ENCODE measurements at places on chromosomes 16 and 17.

DNA sequence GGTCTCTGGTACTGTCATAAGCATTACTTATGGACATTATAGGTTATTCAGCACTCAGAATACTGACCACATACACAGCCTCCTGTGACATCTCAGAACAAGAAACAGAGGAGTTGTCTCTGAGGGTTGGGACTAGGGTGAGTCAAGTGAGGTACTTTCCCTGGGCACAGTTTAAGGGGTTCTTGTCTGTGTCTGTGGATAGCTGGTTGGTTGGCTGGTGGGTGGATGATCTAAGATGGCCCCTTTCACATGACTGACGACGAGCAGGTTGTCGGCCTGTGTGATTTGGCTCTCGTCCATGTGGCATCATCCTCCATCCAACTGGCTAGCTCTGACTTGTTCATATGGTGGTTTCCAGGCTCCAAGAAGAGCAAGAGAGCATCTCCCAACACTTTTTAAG, 163.9 kb downstream of the PRKCB start:
- DNase-seq: no peak

DNA sequence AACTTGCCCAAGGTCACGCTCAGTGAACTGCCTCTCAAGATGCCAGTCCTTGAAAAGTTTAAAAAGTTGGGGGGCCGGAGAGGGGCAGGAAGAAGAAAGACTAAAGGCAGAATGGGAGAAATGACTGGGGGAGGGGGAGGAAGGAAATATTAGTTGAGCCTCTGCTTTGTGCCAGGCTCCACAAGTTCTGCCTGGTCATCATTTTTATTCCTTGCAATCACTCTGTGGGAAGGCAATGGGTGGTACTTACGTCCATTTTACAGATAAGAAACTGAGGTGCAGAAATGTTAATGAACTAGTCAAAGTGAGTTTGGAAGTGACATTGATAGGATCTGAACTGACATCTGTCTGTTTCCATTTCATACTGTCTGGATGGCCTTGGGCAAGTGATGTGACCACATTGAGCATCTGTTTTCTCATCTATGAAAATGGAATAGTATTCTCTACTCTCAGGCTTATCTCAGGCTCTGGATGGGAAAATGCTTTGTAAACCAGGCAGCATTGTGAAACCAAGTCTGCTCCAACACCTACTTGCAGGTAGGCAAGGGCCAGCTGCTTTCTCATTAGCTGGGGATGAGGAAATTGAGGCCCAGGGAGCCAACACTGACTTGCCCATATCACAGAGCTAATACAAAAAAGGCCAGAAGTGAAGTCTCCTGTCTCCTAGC, 19.2 kb downstream of the ASIC2 start:
- DNase-seq: no peak

DNA sequence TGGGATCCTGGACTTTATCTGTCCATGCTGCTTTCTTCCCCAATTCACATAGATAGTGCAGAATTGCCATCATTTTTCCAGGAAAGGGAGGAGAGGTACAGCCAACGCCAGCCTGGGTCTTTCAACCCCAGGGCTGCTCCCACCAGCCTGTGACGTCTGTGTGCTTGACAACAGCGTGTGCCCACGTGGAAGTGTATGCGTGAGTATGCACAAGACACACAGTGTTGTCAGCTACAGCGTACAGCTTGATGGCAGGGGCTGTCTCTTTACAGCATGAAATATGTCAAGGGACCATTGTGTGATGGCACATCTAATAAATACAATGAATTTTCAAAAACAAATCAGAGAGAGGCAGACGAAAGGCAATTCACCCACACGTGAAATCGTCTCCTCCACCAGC, 62.3 kb downstream of the GSG1L start:
- DNase-seq: no peak

GRCh38 chr17:69468207-69468606, 53.7 kb downstream of the MAP2K6 start:
- no peak for DNase-seq

- no peak for DNase-seq
Measured at GRCh38 chr17:71741836-71742235, 379.0 kb upstream of the SOX9 start.

GRCh38 chr17:49249292-49249794, 18.8 kb upstream of the PHOSPHO1 start:
- DNase-seq: no peak

GRCh38 chr17:9205520-9206409, 184.5 kb downstream of the NTN1 start:
- DNase-seq: no peak

DNA sequence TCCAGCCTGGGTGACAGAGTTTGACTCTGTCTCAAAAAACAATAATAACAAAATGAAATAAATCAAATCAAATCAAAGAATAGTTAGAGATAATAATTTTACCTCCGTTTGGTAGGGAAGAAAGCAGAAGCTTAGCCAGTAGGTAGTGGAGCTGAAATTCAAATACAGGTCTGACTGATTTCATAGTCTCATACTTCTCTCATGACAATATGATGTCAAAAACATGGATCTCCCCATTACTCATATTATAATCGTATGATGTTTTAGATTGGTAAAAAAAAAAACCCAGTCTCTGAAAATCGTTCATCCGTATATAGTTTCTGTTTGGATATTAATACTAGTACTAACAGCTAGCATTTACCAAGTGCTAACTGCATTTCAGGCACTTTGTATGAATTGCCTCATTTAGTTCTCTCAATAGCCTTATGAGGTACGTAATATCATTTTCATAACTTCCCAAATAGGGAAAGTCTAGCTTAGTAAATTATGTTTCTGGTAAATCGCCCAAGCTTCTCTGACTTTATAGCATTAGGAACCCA, 48.7 kb downstream of the CDH8 start:
- no peak for DNase-seq

DNA sequence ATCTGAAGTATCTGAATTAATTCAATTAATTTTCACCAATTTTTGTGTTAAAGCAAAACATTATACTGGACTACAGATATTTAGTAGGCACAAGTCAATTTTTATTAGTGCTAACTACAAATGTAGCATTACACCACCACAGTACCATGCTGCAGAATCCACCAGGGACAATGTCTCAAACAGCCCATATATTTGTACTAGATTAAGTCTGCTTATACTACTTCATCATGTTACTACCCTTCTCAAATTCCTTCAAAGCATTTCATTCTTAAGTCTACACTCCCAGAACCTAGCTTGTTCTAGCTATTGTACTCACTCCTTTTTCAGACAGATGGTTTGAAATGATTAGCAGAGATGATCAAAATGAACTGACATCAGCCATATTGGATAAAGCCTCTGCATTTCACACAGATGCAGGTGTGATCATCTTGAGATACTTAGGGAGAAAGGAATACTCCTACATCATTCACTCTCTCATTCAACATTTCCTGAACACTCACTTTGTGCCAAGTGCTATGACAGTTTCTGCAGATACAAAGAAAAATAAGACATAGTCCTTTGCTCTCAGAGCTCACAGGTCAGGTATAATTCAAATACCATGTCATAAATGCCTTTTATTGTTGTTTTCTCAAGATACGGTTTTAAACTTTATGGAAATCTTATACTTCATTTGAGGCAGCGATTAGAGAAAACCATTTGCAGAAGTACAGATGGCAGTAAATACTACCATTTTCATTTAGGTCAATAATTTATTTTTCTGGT, 47.7 kb downstream of the SMURF2 start:
- no peak for DNase-seq

DNA sequence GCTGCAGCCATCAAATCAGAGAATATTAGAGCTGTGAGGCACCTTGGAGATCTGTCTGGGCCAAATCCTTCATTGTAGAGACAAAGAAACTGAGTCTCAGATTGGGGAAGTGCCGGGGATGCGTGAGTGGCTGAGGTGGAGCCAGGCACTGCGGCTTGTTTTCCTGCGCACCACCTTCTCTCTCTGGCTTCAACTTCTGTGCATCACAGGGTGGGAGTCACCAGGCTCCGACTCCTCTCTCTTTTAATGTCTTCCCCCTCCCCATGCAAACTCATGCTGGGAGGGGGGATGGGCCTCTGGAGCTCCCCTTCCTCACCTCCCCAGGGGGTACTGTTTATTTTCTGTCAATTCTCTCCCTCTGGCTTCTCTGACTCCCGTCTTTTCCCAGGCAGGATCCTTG, 8.7 kb upstream of the ETV4 start:
- DNase-seq: no peak

GRCh38 chr16:87851601-87852000, 17.7 kb downstream of the SLC7A5 start:
- peak; percentile 55 for DNase-seq

DNA sequence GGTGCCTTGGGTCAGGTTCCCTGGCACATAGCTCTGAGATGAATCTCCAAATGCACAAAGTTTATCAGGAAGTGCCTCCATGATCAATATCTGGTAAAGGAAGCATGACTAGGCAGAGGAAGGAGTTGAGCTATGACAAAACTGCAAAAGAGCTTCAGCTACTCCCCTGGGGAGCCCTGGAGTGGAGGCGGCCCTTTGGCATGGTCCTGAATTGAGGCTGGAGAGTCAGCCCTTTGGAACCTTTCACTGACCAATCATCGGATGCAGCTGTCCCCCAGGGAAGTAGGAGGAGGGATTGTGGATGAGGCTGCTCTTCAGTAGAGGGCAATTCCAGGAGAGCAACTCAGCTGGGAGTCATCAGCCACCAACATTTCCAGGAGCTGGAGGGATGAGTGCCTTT, 46.1 kb upstream of the NLRP1 start:
- DNase-seq: no peak

DNA sequence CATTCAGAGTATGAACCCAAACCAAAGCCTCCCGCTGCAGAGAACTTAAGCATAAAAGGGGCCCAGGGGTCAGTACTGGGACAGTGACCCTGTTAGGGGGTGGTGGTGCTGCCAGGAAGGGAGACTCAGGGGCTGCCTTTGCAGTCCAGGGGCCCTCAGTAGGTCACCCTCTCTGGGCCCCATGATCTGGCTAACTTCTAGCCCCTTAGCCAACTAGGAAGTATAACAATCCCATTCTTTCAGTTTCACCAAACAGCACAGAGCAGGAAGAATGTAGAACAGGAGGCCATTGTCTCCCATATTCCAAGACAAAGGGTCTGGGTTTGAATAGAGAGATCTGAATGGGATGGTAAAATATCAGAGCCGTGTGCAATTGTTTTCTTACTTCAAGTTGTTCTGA, 378.6 kb upstream of the C16orf82 start:
- no peak for DNase-seq

DNA sequence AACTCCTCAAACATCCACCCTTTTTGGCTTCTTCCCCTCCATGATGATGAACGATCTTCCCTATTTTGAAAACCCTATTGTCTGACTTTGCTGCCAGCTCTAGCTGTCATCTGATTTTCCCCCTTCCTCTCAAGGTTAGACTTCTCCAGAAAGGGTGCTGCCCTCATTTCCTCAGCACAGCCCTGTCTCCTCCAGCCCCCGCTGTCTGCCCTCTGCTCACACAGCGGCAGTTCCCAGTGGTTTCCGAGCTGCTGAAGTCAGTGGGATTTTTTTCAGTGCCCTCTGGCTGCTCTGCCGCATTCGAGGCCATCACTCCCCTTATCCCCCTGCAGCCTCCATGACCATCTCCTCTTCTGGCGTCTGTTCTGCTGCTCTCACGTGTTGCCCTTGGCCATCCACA, 26.6 kb upstream of the C17orf107 start:
- no peak for DNase-seq

DNA sequence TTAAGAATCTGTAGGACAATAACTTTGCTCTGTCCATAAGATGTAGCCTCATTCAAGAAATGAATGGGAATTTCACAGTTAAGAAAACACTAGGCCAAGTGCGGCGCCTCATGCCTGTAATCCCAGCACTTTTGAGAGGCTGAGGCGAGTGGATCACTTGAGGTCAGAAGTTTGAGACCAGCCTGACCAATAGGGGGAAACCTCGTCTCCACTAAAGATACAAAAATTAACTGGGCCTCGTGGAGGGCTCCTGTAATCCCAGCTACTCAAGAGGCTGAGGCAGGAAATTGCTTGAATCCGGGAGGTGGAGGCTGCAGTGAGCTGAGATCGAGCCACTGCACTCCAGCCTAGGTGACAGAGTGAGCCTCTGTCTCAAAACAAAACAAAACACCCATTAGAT, 19.9 kb upstream of the RSL1D1 start:
- peak; percentile 38 for DNase-seq

DNA sequence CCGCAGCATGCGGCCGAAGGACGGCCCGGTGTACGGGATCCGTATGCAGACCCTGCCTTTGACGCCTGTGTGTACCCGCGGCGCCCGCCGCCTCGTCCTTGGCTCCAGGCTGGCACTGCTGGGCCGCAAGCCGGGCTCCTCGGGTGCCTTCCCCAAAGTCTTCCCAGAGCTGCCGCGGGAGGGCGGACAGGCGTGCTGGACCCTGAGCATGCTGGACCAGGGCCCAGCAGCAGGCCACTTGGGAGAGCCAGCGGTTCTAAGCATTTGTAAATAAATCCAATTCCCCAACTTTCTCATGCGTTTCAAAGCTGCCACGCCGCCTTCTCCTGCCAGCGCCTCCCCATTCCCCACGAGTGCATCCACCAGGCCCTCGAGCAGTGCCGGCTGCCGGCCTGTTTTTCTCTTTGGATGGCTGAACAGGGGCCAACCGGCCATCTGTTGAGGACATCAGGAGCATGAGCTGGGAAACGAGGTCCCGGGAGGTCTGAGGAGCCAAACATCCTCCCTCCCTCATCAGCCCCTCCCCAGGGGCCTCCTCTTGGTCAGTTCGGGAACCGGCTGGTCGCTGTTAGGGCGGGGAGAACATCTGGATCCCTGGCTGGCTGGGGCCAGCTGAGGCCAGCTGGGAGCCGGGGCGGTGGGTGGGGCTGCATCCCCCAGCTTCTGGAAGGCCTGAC, 20.5 kb upstream of the PABPN1L start:
- no peak for DNase-seq

- no peak for DNase-seq
Measured at GRCh38 chr17:70104791-70105523, 29.9 kb downstream of the KCNJ16 start.

DNA sequence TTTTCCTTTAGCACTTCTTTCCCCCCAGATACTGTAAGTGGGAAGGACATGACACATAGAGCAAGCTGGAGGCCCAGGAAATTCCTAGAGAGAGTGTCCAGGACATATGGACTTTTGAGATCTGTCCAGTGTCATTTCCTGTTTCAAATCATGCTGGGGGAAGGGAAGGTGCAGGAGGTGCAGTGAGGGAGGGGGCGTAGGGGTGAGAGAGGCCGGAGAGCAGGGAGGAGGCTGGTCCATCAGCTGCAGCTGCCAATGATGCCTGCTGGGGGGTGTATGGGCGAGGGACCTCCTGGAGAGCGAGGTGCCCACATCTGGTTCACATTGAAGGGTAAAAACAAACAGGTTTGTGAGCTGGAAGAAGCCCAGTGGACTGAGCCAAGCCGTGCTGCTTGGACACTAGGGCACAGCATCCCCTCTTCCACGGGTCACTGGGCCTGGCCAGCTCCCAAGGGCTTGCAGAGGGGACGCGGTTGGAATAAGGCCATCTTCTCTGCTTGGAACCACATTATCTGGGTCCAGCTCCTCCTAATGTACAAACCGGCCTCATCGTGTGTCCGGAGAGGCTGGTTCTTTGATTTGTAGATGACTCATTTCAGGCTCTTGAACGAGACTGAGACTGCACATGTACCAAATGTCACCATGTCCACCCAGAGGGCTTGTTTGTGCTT, 70.4 kb upstream of the SMURF2 start:
- no peak for DNase-seq

DNA sequence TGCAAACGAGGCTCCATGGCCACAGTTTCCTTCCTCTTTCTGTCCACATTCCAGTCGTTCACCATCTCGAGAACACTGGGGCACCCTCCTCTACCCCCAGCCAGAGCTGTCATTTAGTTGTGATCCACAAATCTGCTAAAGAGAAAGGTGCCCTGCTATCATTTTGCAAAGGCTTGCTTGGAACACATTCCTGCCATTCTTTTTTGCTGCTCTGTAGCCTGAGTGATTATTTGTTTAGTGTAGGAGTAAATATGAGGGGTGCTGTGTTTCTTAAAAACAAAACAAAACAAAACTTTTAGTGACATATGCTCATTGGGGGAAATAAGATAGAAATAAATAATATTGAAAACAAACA, 166.7 kb downstream of the PRKCA start:
- no peak for DNase-seq
